SK-N-DZ (cell line): ENCODE measurements at places on chromosomes 12 and 14.

- DNase-seq = no peak
Observed at GRCh38 chr12:1619587-1619986, 9.4 kb upstream of the WNT5B start.

- DNase-seq = no peak
Observed at GRCh38 chr14:32027255-32027939, 49.7 kb upstream of the ARHGAP5 start.

GRCh38 chr14:25041898-25042297 is 8.0 kb downstream of the STXBP6 start:
- no peak for DNase-seq

- DNase-seq = no peak
Observed at GRCh38 chr14:101084436-101084826, 180.9 kb upstream of the RTL1 start.

- no peak for DNase-seq
Observed at GRCh38 chr12:6285532-6286306, 24.8 kb upstream of the PLEKHG6 start.

- DNase-seq = no peak
Observed at GRCh38 chr12:20555771-20556170, 139.4 kb upstream of the SLCO1C1 start.

- peak; percentile 39 for DNase-seq
Observed at GRCh38 chr14:89617481-89618329, 200.7 kb upstream of the FOXN3 start.

DNA sequence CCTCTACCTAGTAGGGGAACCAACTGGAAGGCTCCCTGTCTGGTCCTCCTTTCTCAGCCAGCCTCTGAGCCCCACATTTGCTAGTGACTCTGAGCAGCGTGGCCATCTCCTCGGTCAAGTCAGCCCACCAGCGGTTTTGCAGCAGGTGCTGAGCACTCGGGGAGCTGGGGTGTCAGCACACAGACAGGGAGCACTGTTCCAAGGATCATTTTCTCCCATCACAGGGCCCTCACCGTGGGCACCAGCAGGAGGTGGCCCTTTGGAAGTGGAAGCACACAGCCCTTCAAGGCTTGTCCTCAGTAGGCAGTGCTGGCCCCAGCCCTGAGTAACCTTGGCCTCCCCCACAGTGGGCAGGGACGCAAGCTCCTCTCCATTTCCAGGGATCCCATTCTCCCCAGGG is 24.1 kb upstream of the EML1 start:
- no peak for DNase-seq

DNA sequence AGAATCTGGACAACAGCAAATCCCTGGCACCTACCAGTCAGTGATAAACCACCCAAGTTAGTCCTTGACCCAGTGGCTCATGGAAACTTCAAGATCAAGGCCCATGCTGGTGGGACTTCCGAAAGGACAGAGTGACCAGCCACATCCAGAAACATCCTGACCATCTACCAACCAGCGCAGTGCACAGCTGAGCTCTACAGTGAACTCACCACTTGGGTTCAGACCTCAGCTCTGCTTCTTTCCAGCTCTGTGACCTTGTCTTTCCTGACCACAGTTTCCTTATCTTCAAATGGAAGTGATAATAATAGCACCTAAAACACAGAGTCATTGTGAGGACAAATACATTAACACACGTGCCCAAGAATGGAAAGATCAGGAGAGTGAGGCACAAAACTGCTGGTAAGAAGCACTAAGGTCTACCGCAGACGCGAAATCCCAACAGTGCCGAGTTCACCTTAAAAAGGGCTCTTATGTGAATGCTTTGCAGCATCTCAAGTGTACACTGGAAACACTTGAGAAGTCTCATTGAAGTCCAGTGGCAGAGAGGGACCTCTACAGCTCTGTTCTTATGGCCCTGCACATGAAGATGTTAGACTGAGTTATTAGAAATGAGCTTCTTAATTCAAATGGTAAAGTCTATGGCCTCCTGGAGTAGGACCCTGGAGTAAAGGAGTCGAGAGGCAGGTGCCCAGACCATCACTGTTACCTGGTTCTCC is 128.8 kb downstream of the CCDC60 start:
- no peak for DNase-seq
